ENCODE measurements at places on chromosomes 1 and 21.

- no peak for DNase-seq
These were observed 7.8 kb downstream of the CELSR2 start for GRCh38 chr1:109256971-109257681.

GRCh38 chr21:43294194-43294902 lies 125.5 kb downstream of the CRYAA start:
- DNase-seq: no peak

- no peak for DNase-seq
These were observed 5.9 kb downstream of the ATAD3C start for GRCh38 chr1:1455366-1455884.

- peak; percentile 15 for DNase-seq
These were observed 5.0 kb upstream of the ADAMTS1 start for GRCh38 chr21:26850116-26850643.

GRCh38 chr21:42364304-42364865 lies 1.9 kb downstream of the TFF1 start:
- no peak for DNase-seq

DNA sequence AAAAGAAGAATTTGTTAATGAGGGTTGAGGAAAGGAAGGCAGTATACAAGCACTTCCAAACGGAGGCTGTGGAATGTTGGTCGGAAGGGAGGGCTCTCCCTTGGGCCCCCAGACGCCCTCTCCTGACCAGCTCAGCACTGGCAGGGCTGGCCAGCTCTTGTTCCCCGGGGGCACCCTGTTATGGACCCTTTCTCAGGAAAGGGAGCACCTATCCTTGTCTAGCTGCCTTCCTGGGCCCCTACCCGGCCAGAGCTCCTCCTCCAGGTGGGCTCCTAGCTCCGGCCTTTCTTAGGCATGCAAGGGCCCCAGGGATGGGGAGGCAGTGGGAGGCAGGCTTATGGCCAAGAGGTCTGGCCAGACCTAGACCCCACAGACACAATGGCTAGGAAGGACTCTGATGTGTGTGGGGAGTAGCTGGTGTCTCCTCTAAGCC lies 926 bp downstream of the BLACAT1 start:
- DNase-seq: no peak

DNA sequence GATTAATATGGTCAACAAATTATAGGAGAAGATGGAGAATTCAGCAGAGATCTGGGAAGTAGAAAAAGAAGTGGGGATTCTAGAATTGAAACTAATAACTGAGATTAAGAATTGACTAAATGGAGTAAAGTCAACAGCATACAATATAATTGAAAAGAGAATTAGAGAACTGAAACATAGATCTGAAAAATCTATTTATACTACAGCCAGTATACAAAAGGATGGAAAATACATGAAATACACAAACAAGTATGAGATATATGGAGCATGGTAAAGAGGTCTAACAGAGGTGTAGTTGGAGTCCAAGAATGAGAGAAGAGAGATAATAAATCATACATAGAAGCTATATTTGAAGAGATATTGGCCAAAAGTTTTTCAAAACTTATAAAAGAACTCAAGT lies 235.2 kb downstream of the FGGY start:
- DNase-seq: no peak

DNA sequence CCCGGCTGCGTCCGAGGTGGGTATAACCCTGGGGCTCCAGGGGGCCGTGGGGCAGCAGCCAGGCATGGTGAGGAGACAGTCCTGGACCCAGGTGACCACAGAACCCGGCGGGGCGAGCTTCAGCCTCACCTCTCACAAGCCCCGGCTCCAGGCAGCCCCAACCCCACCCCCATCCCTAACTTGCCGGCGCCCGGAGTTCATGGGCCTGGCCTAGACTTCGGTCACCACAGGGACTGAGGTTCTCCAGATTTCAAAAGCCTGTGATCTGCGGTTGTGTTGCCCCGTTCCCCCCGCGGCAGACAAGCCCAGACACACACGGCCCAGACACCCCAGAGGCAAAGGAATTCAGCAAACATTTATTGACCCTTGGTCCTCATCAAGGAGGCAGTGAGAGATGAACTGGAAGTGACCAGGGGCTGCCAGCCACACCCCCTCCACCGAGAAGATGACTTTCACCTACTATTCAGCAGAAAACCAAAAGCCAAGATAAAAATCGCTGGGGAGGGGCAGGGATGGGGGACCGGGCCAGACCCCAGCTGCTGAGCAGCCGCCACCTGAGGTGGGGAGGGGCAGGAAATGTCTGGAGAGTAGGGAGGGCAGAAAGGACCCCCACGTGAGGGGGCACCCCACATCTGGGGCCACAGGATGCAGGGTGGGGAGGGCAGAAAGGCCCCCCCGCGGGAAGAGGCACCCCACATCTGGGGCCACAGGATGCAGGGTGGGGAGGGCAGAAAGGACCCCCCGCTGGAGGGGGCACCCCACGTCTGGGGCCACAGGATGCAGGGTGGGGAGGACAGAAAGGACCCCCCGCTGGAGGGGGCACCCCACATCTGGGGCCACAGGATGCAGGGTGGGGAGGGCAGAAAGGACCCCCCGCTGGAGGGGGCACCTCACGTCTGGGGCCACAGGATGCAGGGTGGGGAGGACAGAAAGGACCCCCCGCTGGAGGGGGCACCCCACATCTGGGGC lies 3.9 kb downstream of the HES4 start:
- DNase-seq: no peak

DNA sequence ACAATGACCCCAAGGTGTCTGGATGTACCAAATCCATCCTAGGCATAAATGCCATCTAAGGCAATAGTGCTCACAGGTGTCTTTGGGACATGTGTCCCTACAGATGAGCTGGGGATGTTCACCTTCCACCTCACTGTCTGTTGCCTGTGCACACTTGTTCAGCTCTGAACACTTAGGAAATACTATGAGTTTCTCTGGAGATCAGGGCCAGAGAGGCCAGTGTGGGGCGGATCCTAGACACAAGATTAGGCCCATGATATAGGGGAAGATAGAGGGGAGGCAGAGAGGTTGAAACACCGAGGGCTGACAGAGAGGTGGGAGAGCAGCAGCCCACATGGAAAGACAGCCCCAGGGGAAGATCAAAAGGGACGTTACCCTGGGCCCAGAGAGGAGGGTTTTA lies 25.6 kb downstream of the C1orf116 start:
- no peak for DNase-seq

GRCh38 chr1:201085902-201086735 lies 26.1 kb downstream of the CACNA1S start:
- DNase-seq: peak; percentile 69

DNA sequence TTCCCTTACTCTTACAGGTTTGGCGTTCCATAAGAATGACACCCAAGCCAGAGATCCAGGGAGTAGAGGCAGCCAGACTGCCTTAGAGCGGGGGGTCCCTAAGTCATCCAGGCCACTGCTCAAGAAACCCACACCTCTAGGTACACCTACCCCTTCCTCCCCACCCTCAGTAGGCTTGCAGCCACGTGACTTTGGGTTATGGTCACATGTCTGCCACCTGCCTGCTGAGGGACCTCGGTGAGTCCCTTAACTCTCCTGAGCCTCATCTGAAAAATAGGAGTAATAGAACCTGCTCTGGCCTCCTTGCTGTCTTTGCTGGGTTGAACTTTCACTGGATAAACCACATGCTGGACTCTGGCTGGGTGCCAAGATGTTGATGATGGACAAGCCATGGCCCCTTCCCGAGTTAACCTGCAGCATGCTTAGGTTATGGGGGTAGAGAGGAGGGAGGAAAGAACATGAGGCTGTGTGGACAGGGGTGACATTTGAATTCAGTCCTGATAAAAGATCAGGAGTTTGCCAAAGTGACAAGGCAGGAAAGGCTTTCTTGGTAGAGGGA lies 4.5 kb downstream of the RPS6KA1 start:
- DNase-seq: no peak

GRCh38 chr1:228394571-228395394 lies 11.9 kb downstream of the TRIM11 start:
- DNase-seq: no peak

- no peak for DNase-seq
These were observed at the start of gene RGS18 for GRCh38 chr1:192158181-192158580. TSS of gene RGS18 (plus strand) at chr1:192158462. CDS start at chr1:192158638, 176 bp downstream.

Data from COLO829 (cell line).